ENCODE measurements at places on chromosomes 12 and 14. TPM values are rescaled to one million over a fixed set of nuclear protein-coding genes. Genes with fewer than 3 reads are reported as not detected.

- DNase-seq: no peak
Measured at GRCh38 chr12:89343127-89343526, 9.2 kb downstream of the DUSP6 start.

Gene SIRT4
- 4.2 TPM for polyA plus RNA-seq

- no peak for DNase-seq
Measured at GRCh38 chr12:661720-662486, 1.3 kb downstream of the NINJ2 start.

Gene RBP5
- polyA plus RNA-seq: 50.9 TPM

GRCh38 chr14:32512813-32513212 is 183.7 kb downstream of the AKAP6 start:
- no peak for DNase-seq

DNA sequence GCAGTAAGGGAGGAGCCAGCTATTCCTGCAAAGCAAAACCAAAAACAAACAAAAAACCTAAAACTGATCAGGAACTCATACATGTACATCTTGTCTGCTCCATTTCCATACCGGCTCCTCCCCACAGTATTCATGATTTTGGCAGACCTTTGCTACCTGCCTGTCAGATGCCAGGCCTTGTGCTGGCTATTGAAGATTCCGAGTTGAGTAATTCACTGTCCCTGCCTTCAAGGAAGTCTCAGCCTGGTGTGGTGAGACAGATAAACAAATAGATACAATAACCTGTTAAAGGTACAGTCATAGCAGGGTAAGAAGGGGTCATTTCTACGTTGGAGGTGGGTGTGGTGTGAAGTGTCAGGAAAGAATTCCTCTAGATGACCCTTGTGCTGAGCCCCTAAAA is 42.7 kb downstream of the SUSD6 start:
- no peak for DNase-seq

DNA sequence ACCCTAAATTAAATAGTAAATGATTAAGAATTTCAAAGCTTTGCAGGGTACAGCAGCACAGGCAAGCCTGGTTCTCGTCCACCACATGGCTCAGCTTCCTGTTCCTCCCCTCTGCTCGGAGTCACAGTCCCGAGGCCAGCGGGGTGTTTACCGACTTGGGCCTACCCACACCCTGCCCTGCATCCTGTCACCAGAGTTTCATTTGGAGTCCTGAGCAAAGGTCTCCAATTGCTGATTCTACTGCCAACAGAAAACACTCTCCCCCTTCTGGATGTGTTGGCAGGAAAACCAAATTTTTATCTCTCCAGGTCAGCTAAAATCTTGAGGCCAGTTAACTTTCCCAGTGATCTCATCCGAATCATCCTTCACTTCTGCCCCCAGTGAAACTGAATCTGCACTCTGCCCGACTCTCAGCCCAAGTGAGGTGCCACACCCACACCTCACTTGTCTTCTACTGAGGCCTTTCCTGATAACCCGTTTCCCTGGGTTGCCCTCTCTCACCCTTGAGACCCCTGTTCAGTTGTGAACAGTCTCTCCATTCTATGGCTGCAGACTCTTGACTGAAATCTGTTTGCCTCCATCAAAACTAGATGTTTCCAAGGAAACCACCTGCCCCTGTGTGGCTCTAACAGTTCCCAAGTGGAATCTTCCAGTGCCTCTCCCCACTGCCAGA is 71.2 kb downstream of the VCPKMT start:
- no peak for DNase-seq

- no peak for DNase-seq
Measured at GRCh38 chr12:102009796-102010195, 52.0 kb downstream of the WASHC3 start.
